Smooth muscle cell of the pulmonary artery (primary cell): ENCODE measurements at places on chromosomes 12 and 14. TPM values are rescaled to one million over a fixed set of nuclear protein-coding genes. Genes with fewer than 3 reads are reported as not detected.

Gene GPR162
- total RNA-seq, result 2.7 and 6.6 TPM in 2 replicates

Gene OR6C2
- not detected in 2 replicates for total RNA-seq

Gene NPFF
- not detected in 2 replicates for total RNA-seq

Gene RIN3
- total RNA-seq, result 1.9 and 6.9 TPM in 2 replicates

Gene PCNX4
- total RNA-seq, result 77.3 and 88.4 TPM in 2 replicates

Gene GPRC5D
- total RNA-seq, result 0.13 TPM in 1 of 2 replicates, not detected in the other

Gene WNT1
- not detected in 2 replicates for total RNA-seq
